ENCODE measurements at places on chromosomes 7 and 10.

DNA sequence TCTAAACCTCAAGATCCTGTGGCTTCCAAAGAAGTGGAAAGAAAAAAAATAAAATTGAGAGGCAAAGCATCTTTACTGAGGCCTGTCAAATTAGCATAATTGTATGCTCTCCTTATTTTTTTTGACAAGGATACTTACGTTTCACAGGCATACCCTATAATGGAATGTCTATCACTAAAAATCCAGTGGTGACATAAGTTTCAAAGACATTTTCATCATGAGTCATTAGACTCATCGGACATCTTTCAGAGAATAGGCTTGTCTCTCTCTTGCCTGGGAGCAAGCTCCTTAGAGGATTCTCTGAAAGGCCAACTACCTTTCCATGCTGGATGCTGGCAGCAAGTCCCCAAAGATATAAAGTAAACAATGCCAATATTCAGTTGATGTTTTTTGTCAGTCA is 380.7 kb upstream of the STEAP1 start:
- DNase-seq = no peak

- no peak for DNase-seq
Observed at GRCh38 chr10:28778524-28778923, 101.2 kb downstream of the BAMBI start.

DNA sequence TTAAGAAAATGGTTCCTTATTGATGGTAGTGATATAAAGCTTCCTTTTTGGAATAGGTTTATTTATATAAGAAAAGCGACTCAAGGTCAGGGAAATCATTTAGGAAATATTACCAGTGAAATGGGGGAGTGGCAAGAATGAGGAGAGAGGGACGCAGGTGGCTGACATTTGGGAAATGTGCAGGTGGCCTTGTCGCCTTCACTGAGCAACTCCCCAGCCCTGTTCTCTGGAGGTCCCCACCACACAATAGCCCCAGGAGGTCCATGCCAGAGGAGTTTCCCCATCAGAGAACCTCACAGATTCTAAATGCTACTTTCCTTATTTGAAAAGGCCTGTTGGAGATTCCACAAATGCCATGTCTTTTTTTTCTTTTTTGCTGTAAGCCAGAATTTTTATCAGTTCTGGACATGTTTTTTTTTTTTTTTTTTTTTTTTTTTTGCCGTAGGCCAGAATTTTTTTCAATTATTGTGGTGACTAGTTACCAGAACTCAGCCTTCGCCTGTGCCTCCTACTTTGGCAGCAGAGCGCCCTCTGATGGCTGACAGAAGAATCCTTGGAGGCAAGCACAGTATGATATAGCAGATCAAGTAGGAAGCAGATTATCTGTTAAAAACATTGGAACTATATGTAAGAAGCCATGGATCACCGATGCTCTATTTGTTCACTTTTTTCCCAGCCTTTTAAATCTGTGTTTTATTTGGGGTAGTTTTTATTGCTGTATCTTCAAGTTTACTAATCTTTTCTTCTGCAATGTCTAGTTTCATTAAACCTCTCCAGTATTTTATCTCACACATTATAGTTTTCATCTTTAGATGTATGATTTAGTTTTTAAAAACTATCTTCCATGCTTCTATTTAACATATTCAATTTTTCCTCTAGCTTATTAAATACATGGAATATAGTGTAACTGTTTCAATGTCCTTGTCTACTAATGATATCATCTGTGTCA is 18.6 kb downstream of the OPALIN start:
- DNase-seq = peak; percentile 12

DNA sequence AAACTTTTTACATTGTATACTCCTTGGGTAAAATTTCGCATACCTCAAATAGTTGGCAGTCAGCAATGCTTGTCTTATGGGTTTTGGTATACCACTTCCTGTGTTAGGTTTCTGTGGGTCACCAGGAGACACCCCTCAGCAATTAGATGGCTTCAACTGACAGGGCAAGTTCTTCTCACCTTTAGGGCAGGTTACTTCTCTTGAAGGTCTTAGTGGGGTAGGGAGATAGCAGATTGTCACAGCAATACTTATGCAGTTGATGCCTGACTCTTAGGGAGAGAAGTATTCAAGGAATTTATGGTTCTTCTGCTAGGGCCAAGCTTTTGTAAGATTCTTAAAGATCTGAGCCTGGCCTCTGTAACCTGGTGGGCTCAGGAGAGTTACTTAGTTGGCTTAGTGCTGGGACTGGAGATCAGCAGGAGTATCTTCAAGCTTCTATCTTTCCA is 42.9 kb downstream of the MKLN1 start:
- DNase-seq = no peak

- DNase-seq = no peak
Observed at GRCh38 chr7:37448011-37448635, 541 bp downstream of the ELMO1 start.

DNA sequence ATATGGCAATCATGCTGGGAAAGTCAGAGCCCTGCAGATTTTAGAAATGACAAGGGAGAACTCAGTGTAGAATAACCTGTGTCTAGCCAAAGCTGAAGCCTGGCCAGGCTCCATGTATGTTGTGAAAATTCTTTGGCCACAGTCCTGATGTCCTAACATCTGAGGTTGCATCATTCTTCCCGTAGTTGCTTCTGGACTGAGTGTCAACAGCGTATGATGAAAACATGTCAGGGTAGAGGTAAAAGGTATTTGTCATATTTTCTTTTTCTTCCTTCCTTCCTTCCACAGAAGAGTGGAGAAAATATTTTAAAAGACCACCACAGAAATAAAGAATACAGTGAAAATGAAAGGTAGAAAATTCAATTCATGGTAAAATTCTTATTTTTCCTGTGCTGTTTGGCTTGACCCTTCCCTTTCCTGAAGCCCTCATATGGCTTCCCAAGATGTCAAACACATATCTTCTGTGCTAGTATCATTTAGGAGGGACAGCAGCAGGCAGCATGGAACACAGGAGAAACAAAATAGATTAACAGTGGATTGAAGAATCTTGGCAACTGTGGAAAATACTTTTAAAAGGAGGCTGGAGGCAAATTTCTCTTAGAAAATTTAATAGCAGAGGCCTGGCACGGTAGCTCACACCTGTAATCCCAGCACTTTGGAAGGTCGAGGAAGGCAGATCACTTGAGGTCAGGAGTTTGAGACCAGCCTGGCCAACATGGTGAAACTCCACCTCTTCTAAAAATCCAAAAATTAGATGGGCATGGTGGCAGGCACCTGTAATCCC is 18.9 kb upstream of the NRBF2 start:
- DNase-seq = no peak

DNA sequence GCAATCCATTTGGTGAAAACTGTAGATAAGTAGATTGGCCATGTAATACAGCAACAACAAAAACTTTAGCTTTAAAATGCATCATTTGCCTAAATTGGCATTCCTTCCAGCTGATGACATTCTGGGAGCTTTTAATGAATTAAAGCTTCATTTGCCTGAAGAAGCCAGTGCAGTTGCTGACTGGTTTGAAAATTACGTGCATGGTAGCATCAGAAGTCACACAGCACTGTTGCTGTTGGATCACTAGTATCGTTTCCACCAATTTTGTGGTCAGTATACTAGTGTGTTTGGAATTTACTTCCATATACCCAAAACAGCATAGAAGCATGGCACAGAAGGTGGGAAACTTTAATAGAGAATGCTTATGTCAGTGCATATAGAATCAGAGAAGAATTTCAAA is 194.9 kb downstream of the ETV1 start:
- no peak for DNase-seq

DNA sequence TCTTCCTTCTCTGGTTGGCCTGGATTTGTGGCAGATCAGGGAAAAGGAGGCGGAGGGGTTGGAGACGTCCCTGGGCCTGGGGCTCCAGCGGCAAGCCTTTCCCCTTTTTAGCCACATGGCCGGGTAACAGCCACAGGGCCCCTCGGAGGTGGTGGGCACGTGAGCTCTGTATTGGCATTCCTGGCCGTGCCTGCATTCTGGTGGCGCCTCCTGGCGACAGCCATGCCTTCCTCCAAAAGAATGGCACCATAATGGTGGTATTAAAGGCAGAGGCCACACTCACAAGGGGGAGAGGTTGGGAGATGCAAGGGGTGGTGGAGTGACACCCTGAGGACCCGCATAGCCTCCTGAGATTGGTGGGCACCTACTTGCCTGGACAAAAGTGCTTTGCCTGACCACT is 3.0 kb upstream of the AQP1 start:
- DNase-seq = no peak

DNA sequence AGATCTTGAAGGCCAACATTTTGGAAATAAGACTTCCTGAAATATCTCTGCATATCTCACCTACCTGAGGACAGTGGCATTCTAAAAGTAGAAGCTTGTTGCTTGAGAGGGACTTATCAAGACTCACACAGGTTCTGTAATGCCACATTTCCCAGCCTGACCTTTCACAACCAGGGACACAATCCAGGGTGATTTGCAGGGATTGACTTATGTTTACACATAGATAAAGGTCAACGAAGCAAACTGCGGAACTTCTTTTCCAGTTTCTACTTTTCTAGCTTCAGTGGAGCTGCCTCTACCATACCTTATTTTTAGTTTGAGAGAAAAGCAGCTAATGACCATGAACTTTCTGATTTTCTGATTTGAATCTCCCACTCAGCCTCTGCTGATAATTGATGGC is 148.7 kb downstream of the SLC16A9 start:
- DNase-seq = no peak

DNA sequence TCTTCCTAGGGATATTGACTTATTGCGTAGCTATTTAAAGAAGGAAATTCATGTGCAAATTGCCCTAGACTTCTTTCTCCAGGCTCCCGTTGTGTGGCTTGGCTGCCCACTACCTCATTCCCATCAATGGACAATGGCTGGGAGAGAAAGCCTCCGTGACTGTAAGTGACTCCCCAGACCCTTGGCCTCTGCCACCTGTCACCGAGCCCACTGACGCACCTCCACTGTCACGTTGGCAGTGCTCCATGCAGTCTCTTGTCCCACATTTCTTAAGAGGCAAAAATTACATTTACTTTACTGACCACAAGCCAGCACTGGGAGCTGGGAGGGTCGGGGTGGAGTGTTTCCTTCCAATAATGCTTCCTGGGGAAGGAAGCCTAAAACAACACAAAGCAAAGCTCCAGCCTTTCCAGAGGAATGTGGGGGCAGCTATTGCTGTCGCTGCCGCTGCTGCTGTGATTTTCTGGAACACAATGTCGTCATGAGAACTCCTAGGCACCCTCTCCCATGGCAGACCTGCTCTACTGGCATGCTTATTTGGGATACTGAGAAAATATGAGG is 89.7 kb upstream of the STEAP1B start:
- no peak for DNase-seq

- DNase-seq = no peak
Observed at GRCh38 chr7:96521068-96521894, 188.4 kb downstream of the SEM1 start.

DNA sequence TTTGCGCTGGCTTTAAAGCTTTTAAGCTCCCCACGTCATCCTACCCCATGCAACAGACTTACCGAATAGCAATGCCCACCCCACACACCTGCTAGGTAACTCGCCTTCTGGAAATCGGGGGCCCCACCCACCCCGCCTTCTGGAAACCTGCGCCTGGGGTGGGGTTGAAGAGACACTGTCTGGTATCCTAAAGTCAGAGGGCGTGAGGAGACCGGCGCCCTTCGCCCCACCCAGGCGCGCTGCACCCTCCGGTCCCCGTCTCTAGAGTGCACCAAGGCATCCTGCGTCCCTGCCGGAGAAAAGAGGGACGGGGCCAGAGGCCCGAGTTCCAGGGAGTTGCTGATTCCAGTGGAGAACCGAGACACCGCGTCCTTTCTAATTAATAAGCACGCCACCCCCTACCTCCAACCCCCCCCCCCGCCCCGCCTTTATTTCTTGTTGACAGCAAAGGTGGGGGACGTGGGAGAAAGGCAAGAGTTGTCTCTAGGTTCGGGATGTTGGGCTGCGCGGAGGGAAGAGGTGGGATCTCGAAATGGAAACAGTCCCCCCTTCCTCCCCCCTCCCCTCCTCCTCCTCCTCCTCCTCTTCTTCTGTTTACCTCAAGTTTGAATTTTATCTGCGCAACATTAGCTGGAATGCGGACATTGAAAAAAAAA is 220.9 kb upstream of the MKLN1 start:
- no peak for DNase-seq

DNA sequence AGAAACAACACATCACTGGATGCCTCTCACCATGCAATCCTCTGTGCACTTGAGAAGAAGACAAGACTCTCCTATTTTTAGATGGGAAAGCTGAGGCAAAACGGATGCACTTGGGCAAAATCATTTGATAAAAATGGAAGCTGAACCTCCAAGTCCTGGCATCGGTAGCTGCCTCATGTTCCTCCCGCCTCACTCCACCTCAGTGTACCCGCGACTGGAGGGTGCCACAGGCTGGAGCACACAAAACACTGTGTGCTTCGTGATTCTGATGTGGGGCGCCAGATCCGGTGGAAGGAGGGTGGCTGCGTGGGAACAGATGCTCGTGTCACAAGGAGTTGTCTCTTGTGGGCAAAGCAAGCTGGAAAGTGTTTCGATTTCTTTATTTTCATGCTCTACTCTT is 41.3 kb downstream of the TAS2R41 start:
- DNase-seq = no peak

DNA sequence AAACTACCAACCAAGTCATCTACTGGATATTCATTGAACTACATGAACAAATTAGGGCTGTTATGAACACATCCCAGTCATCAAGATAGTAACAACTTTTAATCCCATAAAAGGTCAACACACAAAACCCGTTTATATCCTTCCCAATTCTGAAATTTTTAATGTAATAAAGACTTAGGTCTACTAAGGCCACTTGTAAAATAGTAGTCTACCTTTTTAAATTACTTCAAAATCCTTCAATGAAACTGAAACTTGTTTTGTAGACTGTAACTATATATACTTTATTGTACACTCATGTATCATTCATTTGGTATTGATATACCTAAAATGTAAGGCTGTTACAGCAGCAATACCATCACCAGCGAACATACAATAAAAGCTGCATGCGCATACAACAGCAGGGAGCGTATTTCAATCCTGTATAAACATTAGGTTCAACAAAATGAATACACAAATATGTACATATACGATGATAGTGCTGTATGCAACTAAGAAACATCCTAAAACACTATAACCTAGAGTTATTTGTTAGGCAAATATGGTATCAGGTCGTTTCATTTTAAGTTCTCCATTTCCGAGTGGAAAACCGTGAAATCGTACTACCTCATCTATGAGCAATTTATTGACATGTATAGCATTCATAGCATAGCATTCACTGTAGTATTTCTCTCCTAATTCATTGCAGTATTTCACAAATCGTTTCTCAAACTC is 973 bp downstream of the ATAD1 start:
- no peak for DNase-seq

DNA sequence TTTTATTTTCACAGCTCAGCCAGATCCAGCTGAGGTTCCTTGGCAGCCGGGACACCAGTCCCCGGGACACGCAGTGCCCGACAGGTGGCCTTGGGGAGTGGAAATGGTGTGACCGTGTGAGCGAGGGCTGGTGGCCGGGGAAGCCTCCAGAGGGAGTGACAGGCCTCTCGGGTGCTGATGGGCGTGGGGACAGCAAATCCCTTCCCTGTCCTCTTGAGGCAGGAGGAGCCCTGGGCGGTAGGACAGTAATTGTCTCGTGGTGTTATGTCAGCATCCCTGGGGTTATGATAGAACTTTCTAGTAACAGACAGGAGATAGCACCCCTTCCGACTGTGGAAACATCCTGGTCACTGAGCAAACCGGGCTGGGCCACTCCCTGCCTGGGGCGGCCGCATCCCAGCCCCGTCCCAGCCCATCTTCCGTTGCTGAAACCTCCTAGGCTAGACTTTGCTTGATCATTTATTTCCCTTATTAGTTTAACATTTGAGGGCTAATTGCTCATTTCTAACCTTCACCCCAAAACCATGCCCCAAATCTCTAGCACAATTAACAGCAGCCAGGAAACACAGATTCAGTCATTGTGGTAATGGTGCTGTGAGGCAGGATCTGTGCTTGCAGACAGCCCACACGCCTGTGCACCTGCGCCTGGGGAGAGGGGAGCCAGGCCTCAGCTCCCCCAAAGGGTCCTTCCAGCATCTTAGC is 63.3 kb downstream of the ELFN1 start:
- DNase-seq = no peak
